ENCODE measurements at places on chromosomes 7 and 10. TPM values are rescaled to one million over a fixed set of nuclear protein-coding genes. Genes with fewer than 3 reads are reported as not detected.

- no peak for ATAC-seq
These were observed 204.0 kb downstream of the MAD1L1 start for GRCh38 chr7:2028733-2029132.

GRCh38 chr7:67309764-67310549 lies 313.3 kb downstream of the TYW1 start:
- no peak for ATAC-seq

DNA sequence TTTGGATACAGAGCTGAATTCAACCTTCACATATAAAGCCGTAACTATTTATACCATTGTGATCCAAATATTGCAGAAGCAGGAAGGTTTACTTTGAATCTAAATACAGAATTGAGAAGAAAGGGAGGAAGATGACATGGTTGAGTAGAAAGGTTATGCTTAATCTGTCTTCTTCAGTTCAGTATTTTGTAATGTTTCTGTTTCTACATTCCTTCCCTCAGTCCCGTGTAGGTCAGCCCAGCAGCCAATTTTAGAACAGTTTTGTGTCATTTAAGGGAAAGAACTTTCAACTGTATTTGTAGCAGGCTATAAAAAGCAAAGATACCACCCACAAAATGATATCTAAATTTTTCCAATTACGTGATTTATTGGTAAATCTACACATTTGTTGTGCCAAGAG lies 97.4 kb downstream of the CPED1 start:
- ATAC-seq = peak; percentile 39

- ATAC-seq = no peak
These were observed 98.9 kb downstream of the HERPUD2 start for GRCh38 chr7:35596061-35596460.

- no peak for ATAC-seq
These were observed 18.3 kb downstream of the ARMC3 start for GRCh38 chr10:22945934-22946673.

GRCh38 chr10:117823980-117824379 lies 222.8 kb downstream of the RAB11FIP2 start:
- ATAC-seq = no peak

- ATAC-seq = no peak
These were observed 91.2 kb downstream of the FAM13C start for GRCh38 chr10:59271160-59271559.

DNA sequence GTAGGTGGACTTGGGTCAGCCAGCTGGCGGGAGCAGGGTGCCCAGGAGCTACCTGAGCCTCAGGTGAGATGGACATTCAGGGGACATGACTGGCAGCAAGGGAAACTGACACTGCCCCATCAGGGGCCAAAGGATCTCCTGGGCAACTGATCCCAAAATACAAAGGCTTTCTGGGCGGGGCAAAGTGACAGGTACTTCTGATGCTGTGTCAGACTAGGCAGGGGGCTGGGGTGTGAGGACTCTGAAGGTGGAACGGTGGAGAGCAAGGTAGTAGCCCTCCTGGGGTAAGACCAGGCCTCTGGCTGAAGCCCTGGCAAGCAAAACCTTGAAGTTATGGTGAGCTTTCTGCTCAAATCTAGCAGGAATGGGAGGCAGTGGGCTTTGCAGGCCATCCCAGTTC lies 4.4 kb downstream of the OPN4 start:
- no peak for ATAC-seq

GRCh38 chr7:75843613-75844116 lies 30.1 kb upstream of the CCL24 start:
- ATAC-seq = no peak

DNA sequence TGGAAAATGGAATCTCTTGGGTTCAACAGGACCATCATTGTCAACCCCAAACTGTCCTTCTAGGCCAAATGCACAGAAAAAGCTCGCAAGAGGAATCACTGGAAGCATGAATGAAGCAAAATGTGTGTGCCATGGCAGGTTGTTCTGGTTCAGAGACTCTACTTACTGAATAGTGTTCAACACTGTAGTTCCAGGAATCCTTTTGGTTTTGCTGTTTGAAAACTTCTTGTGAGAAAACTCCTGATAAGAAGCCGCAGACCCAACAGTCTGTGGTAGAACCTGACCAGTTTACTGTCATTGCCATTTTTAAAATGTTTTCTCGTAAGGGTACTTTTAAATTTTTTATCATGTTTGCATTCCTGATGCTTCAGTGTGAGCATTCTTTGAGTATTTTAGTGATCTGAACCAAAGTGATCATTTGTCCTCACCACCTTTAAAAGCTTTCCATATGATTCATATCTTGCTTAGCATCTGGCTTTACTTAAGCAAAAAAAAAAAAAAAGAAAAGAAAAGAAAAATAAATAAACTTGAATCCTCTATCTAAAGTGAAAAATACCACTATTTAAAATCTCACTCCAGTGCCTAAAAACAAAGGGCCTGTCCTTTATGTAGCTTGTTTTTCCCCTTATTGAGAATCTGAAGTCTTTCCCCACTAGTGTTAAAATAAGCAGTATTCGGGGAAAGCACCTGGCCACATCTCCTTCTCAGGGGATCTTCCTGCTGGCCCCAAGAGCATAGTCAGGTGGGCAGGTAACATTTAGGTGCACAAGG lies 92.4 kb downstream of the WNT2 start:
- ATAC-seq = no peak

- ATAC-seq = peak; percentile 64
These were observed 816 bp upstream of the LRRC4 start for GRCh38 chr7:128031901-128032604.

- peak; percentile 62 for ATAC-seq
These were observed 24.2 kb downstream of the IFIT3 start for GRCh38 chr10:89351780-89352597.

GRCh38 chr7:68470836-68471435 lies 1127.3 kb upstream of the AUTS2 start:
- no peak for ATAC-seq

DNA sequence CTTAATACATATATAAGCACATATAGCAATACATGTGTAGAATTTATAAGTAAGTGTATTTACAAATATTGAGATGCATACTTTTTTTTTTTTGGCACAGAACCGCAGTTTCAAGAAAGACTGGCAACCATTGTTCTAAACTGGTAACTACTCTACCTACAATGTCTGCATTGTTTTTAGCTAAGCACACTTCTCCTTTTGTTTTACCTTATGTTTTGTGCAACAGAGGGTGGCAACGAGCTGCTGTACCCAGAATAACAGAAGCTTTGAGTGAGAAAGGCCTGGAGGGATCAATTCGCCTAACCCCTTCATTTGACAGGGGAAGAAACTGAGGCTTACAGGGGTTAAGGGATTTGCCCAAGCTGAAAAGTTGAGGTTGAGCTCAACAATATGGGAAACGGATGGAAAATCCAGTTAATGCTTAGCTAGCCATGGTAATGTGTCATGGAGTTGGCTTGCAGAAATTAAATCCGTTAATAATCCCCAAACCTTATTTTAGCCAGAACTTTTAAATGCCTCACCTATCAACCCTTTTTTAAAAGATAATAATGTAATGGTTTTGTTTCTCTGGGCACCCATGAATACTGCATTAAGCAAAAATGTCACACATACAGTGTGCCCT lies 25.5 kb downstream of the FZD1 start:
- no peak for ATAC-seq

Gene MMD2
- not detected for total RNA-seq

Gene TNPO3
- total RNA-seq = 45.4 TPM

Gene POU6F2
- 0.66 TPM for total RNA-seq

Gene STAG3
- total RNA-seq = 0.47 TPM

Gene AKR1C8
- total RNA-seq = not detected

Gene NOBOX
- total RNA-seq = not detected

Gene TMEM26
- total RNA-seq = not detected

Gene SPDYE16
- total RNA-seq = 3.7 TPM

Gene MOGAT3
- not detected for total RNA-seq

Gene H2BK1
- not detected for total RNA-seq
